ENCODE measurements at places on chromosomes 1 and 21.

DNA sequence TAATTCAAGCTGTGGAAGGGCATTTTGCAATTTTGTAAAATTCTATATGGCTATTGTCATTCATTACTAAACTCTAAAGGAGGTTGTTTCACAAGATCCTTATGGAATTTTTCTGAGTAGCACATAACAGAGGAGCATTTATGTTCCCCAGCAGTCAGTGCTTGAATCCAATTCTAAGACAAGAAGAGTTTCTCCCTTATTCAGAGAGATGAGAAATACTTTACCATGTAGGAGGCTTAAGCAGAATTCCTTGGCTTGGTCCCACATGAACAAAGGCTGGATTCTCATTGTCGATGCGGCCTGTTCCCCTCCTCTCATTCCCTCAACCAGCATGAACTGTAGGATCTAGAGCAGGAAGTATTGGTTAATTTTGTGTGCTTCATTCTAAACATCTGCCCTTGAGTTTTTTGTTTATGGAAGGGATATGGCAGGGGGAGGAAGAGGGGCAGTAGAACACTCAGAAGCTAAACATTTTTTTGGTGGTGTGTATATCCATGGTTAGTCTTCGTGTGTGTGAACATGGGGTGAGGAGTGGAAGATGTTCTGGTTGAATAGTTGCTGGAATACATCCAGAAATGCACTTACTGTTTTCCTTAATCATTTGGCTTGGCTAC, 74.3 kb downstream of the LAMC1 start:
- no peak for DNase-seq

DNA sequence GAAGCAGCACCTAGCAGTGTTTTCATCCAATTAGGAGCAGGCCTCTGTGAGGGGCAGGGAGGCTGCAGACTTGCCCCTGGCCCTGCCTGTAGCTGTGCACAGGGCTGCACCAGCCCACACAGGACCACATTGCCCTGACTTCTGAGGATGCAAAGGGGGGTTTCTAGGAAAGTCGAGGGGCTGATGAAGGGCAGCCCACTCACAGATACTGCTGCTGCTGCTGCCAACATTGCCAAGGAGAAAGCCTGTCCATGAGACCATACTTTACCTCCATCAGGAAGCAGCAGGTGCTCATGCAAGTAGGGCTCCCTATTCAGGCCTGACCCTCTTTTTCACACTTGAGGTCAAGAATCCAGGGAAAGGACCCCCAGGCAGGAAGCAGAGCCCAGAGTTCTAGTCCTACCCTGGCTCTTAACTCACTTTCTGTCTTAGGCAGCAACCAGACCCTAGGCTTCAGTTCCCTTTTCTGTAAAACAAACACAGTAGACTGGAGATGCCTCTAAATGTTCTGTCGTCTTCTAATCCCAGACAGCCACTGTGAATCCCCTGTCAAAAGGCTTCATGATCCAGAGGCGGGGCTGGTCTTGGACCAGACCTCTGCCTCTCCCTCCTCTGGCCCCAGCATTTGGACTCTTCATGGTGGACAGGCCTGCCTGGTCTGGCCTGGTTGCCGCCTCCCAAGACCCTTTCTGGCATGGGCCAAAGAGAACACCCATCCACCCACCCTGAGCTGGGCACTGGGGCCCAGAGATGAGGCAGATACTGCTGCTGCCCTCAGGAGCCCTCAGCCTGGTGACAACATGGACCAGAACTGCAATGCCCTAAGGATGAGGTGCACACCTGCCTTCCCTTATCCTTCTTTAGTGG, 120.2 kb downstream of the GLIS1 start:
- DNase-seq, result no peak

- no peak for DNase-seq
These were observed 8.2 kb downstream of the SH2D2A start for GRCh38 chr1:156808186-156809030.

GRCh38 chr21:41397471-41397891, 28.6 kb upstream of the MX1 start:
- no peak for DNase-seq

- no peak for DNase-seq
These were observed 21.2 kb downstream of the ACTRT2 start for GRCh38 chr1:3042481-3042880.

- no peak for DNase-seq
These were observed 53.5 kb upstream of the CLDN14 start for GRCh38 chr21:36533468-36533848.

DNA sequence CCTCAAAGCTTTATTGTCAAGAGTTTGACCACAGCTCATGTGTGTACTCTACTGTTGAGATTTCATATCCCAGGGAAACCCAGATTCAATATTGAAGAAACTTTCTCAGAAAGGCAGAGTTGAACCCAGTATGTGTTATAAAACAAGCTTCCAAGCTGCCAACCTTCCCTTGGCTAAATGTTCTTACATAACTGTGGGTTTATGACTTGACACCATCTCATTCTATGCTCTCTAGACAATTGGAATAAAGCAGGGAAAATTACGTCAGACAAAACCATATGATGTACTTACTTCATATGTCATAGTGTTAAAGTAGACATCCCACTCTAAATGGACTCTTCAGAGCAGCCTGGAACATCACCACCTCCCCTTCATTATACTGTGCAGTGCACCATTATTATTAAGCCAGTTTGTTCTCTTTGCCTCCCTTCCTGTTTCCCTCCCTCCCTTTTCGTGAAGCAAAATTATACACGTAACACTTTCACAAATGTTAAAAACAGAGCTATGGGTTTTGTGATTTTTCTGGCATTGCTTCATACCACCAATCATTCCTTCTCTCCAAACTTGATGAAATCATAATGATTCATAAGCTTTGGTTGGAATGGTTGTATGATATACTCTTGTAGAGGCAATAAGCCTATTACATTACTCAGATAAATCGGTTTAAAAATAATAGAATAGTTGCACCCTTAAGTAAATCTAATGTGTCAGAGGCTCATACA, 507.2 kb downstream of the LTN1 start:
- DNase-seq, result no peak

DNA sequence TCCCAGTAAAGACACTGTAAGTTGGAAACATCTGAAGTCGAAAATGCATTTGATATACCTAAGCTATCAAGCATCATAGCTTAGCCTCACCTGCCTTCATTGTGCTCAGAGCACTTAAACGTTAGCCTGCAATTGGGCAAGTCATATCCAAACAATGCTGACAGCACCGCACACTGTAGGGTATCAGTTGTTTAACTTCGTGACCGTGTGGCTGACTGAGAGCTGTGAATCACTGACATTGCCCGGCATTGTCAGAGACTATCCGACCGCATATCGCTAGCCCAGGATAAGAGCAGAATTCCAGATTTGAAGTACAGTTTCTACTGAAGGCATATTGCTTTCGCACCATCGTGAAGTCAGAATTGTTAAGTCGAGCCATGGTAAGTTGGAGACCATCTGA, 41.5 kb downstream of the GALNT2 start:
- no peak for DNase-seq

DNA sequence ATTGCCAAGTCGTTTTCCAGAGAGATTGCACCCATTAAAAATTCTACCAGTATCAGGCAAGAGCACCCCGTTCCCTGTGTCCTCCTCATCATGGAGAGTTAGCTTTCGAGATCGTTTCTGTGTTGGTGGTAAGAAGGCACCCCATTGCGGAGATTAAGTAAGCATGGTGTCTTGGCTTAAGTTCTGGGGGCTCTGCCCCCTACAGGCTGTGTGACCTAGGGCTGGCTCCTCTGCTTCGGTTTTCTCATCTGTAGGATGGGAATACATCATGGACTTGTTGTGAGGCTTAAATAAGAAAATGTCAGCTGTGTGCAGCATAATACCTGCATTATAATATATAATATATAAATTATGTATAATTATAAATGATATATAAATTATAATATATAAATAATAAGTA, 36.8 kb upstream of the TENT5C start:
- DNase-seq, result no peak

DNA sequence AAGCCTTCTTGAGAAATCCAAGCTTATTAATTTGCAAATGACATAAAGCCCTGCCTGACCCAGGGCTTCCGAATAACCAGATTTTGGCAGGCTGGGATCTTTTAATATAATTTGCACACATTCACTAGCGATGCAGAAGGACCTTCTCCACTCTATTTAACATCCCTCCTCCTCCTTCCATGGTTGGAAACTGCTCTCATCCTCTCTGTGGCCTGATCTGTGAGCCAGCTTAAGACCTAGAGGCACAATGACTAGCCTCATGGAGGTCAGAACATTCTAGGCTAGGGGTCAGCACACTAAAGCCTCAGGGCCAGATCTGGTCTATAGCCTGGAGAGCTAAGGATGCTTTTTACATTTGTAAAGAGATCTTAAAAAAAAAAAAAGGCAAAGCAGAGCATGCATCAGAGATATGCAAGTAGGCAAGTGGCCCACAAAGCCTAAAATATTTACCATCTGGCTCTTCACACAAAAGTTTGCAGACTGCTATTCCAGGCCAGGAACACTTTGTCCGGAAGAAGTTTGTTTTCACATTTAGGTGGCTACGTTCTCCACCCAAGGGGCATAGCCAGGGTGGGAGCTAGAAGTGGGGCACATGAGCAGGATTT, 138.2 kb upstream of the HMGB4 start:
- DNase-seq, result no peak

GRCh38 chr1:112143871-112144441, 154.5 kb upstream of the KCND3 start:
- DNase-seq, result no peak

DNA sequence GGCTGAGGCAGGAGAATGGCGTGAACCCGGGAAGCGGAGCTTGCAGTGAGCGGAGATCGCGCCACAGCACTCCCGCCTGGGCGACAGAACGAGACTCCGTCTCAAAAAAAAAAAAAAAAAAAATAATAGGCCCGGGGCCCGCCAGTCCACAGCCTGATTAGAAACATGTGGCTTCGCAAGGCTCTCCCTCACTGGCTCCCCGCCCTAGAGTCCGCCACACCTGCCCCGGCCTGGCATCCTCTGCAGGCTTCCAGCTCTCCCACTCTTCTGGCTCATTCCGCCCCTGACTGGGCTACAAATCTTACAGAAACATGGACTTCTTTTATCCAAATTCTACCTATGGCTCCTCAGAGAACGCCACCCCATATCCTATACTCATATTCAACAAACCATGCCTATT, 32.4 kb downstream of the PGBD5 start:
- no peak for DNase-seq

DNA sequence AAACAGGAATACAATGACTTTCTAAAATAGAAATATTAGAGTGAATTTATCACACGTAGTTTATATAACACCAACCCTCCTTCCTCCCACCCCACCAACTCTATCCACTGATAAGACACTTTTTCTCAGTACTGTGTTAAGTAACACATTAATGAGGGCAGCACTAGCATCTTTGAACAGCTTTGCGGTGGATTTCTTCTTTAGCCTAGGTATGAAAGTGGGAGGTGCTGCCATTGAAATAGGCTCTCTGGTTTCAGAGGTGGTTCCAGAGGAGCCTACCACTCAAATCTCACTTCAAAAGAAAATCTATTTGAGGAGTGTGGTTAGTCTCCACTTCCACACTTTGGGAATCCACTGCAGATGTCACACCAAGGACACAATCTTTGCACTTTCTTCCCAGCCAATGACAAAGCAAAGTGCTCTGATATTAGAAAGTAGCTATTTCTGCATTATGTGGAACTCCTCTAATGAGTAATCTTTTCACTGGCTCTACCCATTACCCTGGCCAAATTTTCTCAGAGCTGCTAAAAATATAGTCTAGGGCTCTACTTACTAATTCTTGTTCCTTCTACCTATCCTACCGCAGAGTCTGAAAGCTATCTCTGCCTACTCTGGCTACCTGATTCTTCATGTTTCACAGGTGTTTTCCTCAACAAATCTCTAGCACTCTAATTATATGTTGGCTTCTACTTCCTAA, 1667.8 kb downstream of the MRPL39 start:
- DNase-seq, result no peak

DNA sequence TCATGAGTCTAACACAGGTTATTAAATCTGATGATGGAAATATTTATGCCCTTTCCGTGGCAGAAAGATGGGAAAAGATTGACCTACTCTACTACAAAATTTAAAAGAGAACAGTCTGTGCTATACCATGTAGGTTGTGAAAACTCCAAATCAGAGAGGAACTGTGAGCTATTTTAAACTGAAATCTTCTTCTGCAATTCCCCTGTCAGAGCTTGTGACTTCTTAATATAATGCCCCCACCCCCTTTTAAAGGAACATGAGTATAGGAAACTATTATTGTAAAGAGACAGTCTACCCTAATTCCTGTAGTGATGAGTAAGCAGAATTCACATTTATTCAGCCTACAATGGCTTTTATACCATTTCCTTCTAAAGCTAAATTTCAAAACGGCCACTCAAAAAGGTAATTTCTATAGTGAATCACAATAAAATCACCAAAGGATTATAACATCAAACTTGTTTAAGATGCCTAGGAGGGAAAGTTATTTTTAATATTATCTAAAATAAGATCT, 11.7 kb downstream of the DSCAM start:
- no peak for DNase-seq

GRCh38 chr1:226945106-226945857, 5.2 kb downstream of the COQ8A start:
- DNase-seq, result no peak

GRCh38 chr1:115539061-115539460, 102.7 kb upstream of the VANGL1 start:
- no peak for DNase-seq

DNA sequence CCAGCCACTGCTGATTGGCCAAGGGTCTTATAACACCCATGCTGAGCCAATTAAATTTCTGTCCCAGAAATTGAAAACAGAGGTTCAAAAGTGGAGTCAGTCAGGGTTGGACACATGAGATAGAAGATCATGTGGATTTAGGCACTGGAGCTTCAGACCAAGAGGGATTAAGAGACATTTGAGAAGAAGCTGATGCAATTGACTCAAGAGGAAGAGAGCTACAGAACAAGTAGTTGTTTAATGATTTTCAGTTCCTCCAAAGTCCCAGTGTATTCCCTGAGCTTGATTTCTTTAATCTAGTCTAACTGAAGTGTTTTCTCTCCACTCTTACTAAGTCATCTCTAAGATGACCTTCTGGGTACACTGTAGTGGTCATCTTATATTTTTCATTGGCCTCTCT, 227.1 kb downstream of the DUSP10 start:
- no peak for DNase-seq

- no peak for DNase-seq
These were observed 56.9 kb downstream of the FHAD1 start for GRCh38 chr1:15303935-15304334.

GRCh38 chr1:2805801-2806430, 4.4 kb upstream of the TTC34 start:
- DNase-seq, result no peak

DNA sequence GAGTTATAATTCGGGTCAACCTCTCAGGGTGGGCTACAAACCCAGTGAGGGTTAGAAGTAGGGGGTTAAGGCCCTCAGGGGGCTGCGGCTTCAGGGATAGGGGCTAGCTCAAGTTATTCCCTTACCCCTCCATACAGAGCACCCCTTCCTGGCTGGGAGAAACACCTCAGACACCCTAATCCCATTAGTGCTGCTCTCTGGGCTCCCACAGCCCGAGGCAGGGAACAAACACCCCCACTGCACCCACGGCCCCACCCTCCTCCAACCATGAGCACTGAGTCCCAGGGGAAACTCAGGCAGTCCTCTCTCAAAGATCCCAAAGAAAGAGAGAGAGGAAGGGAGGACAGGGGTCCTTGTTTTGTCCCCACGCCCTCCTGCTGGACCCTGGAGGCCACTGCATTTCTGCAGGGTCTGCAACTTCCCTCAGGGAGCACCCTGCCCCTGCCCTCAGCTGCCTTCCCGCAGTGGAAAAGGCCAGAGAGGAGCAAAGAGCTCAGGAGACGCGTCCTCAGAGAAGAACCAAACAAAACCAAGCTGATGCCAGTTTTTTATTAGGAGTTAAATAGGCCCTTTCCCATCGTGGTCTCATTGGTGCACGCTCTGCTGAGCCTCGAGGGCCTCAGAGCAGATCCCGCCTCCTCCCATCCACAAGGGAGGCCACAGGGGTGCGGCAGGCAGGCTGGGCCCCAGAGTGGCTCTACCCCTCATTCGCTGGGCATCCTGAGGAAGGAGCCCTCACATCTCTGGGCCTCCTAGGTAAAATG, 1.4 kb upstream of the S100A4 start:
- DNase-seq, result no peak
